ENCODE measurements at places on chromosomes 5 and 9. TPM values are rescaled to one million over a fixed set of nuclear protein-coding genes. Genes with fewer than 3 reads are reported as not detected.
A peak's percentile ranks its signal among the peaks of the same experiment; 100 is the strongest.

PCDHB5 gene
- total RNA-seq = 0.27 TPM

KIF4B gene
- total RNA-seq = 0.31 TPM

SOWAHA gene
- total RNA-seq = 0.09 TPM

TRIM7 gene
- 2.6 TPM for total RNA-seq

FST gene
- total RNA-seq = 2.0 TPM

ZNF483 gene
- total RNA-seq = 18.6 TPM

CXCL14 gene
- 0.38 TPM for total RNA-seq

ANKRD18B gene
- total RNA-seq = 1.2 TPM

GFPT2 gene
- 10.4 TPM for total RNA-seq

TMEM174 gene
- 0.33 TPM for total RNA-seq

DRD1 gene
- 2.7 TPM for total RNA-seq

ANKRD55 gene
- 2.3 TPM for total RNA-seq

GRCh38 chr9:137589441-137590122, 730 bp downstream of the ZMYND19 start:
- no peak for ATAC-seq

DNA sequence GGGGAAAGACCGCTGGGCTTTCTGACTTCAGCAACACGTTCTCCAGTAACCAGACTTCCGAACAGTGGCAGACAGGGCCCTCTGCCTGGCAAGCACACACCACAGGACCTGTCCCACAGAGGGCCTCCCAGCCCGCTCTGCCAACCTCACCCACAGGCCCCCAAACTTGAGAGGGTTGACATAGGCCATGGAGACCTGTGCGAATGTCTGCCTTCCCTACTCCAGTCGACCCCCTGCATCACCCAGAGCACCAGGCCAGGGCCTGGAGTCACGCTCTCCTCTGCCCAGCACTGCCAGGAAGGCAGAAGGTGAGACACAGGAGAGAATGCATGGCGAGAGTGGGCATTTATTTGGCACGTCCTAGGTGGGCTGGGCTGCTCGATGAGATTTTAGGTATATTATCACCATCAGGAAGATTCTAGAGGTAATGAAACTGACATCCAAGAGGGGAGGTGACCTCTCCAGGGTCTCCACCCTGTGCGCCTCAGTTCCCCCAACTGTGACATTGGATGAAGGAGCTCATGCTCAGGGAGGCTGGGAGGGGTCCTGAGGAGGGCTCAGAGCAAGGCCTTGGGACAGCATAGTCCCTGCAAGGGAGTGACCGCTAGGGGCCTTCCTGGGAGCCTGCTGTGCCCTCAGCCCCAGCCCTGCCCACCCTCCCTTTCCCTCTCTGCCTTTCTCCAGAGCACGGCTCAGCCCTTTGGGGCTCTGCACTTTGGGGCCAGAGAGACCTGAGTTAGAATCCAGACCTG, 54.9 kb downstream of the DUSP1 start:
- no peak for ATAC-seq

GRCh38 chr9:136860529-136860928, 5.6 kb downstream of the EDF1 start:
- ATAC-seq = peak; percentile 12

- peak; percentile 42 for ATAC-seq
These were observed 14.9 kb upstream of the FEM1C start for GRCh38 chr5:115559524-115559923.

DNA sequence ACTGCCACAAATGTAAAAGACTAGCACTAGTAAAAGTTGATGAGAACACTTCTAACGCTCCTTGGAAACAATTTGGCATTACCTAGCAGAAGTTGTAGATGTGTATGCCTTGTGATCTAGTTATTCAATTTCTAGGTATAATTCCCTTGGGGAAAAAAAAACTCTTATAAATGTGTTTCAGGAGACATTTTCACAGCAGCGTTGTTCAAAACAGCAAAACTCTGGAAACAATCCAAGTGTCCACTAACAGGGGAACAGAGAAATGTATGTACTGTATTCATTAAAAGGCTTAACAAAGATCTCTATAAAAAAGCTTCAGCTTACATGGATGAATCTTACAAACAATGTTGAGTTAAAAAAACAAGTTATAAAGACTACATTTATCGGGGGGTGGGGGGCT, 30.4 kb downstream of the NR3C1 start:
- ATAC-seq = no peak

- no peak for ATAC-seq
These were observed 17.7 kb downstream of the MARVELD2 start for GRCh38 chr5:69432412-69433206.

- no peak for ATAC-seq
These were observed 653.7 kb downstream of the CCDC171 start for GRCh38 chr9:16206518-16206917.

GRCh38 chr5:127333483-127333882, 42.9 kb downstream of the MEGF10 start:
- ATAC-seq = no peak

GRCh38 chr5:90279091-90279490, 130.5 kb downstream of the CETN3 start:
- ATAC-seq = no peak

- ATAC-seq = no peak
These were observed 49.8 kb upstream of the RPS23 start for GRCh38 chr5:82327941-82328340.

DNA sequence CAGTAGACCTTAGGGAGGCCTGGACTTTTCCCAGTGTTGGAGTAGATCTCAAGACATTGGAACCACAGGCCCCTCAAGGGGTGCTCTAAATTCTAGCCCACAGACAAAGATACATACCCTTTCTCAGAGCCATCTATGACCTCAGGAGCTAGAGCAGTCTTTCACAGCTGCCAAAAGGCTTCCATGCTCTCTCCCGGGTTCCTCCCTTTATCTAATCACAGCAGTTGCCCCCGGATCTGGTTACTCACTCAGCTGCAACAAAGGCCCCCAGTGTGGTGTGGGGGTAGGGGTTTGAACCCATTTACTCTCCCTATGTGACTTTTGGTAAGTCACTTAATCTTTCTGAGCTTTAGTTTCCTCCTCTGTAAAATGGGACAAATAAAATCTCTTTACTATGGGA, 27.0 kb downstream of the POU4F3 start:
- ATAC-seq = no peak

GRCh38 chr5:76083555-76084495, 642 bp downstream of the SV2C start:
- peak; percentile 7 for ATAC-seq

- no peak for ATAC-seq
These were observed 786 bp downstream of the PCDHB3 start for GRCh38 chr5:141101059-141101458.

- ATAC-seq = peak; percentile 60
These were observed 131.9 kb upstream of the ANKH start for GRCh38 chr5:15003511-15003920.

DNA sequence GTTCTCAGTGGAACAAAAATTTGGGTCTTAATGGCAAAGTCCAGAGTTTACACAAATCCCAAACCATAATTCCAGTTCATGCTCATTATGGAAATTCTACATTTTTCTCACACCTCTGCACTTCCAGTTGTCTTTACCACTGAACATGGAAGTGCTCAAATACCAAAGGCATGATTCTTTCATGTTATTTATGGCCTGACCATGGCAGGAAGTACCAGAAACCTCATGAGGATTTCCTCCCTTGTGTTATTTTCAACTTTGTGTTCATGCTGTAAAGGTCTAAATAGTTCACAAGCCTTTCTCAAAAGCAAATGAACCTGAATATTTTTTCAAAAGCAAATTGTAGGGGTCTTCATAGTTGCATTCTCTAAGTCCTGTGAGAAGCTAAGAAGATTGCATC, 82.0 kb upstream of the ITGA1 start:
- ATAC-seq = no peak

DNA sequence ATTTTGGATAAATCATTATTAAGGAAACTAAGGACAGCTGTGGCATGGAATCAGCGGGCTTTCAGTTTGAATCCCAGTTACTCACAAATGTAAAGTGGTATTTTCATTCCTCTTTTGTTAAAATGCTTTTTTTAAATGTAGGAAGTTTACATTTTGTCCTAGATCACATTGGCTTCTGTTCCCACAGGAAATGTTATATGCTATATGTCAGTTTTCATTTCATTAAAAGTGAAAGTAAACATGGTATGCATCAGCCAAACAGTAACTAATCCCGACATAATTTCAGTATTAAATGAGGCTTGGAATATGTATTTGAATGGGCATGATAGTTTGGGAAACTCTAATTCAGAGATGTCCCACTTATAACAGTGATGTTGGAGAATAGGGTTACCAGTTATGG, 18.6 kb upstream of the SMIM15 start:
- ATAC-seq = no peak

GRCh38 chr9:35195683-35196082, 33.9 kb downstream of the UNC13B start:
- ATAC-seq = no peak

DNA sequence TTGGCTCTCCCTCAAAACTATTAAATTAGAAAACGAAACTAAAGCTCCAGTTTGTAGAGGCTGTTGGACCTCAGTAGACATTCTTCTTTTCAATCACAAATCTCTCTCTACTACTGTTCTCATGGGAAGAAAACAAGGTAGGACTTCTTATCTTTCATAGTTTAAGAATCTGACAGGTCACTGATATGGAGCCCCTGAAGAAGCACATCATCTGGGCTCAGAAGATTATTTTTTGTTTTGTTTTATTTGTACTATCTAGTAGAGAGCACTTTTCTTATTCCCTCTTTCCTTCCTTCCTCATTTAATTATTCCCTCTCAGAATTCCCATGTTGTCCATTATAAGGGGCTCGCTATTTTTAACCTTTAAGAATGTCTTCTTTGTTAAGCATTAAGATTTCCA, 26.3 kb downstream of the STARD4 start:
- no peak for ATAC-seq

DNA sequence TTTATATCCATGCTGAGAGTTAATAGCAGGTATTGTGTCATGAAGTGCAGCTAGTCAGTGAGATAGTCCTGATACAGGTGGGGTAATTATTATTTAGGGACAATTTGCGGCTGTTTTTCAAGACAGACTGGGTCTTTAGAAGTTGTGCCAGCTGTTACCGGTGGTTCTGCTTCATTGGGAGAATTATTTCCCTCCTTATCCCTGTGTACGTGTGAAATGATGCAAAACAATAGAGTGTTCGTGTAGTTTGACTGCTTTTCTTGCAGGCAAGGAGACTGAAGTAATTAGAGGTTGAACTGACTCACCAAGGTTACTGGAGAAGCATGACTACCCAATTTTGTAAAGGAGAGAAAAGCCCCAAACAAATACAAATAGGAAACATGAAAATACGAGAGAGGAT, 101.7 kb downstream of the ARRDC3 start:
- ATAC-seq = no peak

DNA sequence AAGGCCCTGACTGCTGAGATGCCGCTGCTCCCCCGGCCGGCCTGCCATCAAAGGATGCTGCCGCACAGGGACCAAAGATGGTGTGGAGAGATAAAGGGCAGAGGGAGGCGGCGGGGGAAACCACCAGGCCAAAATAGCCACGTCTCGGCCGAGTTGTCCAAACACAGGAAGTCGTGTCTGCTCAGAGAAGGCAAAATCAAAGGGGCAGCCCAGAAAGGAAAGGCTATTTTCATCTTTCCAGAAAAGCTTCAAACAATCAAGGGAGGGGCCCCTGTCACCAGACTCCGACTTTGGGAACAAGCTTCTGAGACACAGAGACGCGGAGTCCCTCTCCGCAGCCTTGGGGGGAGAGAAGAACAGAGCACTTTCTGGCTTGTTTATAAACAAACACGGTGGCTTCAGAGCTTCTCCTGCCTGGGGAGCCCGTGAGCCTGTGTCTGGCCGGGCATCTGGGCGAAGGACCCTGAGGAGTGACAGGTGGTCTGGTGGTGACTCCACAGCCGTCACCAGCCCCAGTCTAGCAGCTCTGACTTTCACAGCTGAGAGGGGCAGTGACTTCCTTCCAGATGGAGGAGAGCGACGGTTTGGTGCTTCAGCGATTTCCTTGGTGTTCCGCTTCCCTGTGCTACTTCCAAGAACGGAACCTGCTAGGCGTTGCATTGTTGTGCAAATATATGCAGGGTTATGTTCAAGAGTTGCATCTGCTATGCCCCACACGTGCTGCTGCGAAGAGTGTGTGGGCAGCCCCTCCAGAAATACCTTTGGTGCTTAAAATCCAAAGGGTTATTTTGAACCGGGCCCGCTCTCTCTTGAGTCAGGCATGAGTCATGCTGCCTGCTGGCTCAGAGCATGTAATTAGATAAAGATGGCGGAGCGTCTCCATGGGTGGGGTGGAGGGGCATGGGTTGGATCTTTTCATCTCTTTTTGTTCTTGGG, 24.0 kb downstream of the ADAMTSL2 start:
- peak; percentile 53 for ATAC-seq

- ATAC-seq = no peak
These were observed 18.3 kb upstream of the TEK start for GRCh38 chr9:27090711-27091110.

DNA sequence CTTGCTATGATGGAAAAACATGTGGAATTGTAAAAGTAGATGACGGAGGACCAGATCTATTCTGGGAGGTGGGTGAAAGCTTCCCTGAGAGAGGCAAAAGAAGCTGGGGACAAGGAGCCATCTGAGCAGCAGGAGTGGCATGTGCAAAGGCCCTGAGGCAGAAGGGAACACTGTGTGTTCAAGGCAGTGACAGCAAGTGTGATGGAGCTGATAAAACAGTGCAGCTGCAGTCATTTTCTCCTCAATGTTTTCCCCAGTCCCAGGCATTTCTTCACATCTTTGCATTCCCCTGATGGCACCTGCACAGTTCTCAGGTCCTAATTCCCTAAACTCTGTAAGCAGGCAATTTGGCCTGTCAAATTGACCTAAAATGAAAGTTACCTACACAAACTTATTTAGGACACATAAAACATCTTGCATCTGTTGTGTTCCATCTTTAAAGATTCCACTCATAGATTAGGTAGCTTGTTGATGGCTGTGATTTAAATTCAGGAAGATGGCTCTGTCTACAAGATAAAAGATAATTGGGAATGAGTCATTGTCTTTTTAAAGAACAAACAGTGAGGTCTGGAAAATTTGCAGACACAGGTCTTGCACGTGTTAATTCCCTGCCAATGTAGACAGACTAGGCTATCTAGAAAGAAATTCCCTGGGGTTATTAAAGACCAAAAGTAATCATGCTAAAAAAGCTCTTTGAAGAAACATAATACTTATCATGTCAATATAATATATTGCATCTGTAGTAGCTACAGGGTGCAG, 289.6 kb upstream of the SGCD start:
- ATAC-seq = no peak
